Activated T-cell treated with anti-CD3 and anti-CD28 coated beads, Interleukin-2, amount 50 U/mL, for 48 hours (primary cell): ENCODE measurements at places on chromosomes 5 and 9.
A peak's percentile ranks its signal among the peaks of the same experiment; 100 is the strongest.

GRCh38 chr5:58460732-58461286 is 923 bp upstream of the PLK2 start:
- DNase-seq, result peak; percentile 97

- no peak for DNase-seq
Measured at GRCh38 chr9:19770973-19771372, 17.9 kb downstream of the SLC24A2 start.

DNA sequence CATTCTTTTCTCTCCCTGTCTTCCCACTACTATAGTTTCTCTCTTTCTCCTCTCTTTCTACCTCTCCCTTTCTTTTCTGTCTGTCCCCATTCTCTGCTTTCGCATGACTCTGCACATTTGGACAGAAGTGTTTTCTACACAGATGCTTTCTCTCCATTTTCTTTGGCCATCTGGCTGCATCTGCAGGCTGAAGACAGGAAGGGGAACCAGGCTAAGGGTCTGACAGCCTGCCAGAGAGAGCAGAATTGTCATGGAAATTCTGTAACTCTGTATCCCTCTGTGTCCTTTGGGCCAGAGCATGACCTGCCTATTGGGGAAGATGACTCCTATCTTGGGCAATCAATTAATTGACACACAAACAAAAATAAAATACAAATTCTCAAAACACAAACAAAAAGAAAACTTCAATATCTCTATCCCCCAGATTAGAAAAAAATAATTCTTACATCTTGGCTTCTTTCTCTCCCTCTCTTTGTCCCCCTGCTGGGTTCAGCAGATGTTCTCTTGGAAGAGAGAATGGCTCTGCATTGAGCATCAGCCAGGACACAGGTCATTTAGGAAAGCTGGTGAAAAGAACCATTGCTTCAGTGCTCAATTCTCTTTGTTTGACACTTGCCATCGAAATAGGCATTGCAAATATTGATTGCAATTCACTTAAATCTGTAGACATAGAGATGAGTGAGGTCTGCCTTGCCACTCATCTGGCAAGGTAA is 415.9 kb upstream of the KLF4 start:
- no peak for DNase-seq

- no peak for DNase-seq
Measured at GRCh38 chr9:105425816-105426433, 21.9 kb upstream of the FSD1L start.

- DNase-seq, result no peak
Measured at GRCh38 chr9:127950513-127951289, 13.0 kb upstream of the DPM2 start.

DNA sequence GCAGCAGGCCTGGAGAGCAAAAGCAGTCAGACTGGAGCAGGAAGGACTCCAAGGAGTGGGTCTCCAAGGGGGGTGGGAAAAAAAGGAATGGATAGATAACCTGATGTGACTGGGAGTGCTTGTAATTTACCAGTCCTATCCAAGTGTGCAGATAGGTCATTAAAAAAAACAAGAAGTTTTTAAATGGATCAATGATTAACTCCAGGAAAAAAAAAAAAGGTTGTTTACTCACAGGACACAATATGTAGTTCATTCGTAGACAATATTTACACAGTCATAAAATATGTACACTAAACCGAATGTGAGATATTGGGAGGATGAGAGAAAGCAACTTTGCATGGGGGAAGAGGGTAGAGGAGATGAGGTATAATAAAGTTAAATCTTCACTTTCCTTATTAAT is 20.4 kb downstream of the ZBTB5 start:
- DNase-seq, result no peak

DNA sequence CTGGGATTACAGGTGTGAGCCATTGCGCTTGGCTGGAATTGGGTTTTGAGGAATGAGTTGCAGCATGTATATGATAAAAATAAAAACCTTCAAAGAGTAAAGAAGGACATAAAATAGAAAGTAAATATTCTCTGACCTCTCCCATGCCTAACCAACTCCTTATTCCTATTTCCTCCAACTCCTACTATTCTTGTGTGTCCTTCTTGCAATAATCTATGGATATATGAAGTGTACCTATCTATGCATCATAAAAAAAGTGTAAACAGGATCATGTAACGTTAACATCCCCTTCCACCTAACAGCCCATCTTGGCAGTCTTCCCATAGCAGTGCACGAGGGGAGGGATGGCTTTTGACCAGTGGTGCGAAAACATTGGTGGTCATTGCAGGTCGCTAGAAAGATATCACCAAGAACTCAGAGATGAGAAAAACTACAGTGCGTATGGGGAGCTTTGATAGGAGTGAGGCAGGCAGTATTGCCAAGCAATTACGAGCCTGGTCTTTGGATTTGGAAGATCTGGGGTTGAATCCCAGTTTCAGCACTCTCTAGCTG is 69.9 kb downstream of the PPARGC1B start:
- no peak for DNase-seq

DNA sequence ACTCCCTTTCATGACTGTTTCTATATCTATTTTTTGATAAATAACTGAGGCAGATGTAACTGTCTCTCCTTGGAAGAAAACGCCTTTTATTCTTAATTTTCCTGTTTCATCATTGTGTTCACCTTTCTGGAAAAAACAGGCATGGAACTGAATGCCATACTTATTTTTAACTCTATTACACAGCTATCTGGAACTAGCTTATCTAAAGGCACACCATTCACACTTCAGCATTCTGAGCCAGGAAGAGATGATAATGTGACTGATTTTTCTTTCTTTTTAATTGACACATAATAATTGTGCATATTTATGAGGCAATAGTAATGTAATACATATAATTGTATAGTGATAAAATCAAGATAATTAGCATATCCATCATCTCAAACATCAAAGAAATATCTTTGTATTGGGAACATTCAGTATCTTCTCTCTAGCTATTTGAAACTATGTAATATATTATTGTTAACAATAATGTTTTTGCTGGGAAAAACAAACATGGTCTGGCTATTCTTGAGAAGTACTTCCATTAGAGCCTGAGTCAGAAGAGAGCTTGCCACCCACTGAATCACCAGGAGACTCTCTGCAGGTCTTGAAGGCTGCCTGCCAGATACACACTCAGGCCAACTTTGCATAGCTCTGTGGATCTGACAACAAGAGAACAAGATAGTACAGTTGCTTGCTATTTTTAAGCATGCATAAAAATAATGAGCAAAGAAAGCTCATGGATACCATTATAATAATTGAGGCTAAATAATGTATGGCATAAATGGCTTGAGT is 501.0 kb upstream of the EDIL3 start:
- DNase-seq, result no peak

DNA sequence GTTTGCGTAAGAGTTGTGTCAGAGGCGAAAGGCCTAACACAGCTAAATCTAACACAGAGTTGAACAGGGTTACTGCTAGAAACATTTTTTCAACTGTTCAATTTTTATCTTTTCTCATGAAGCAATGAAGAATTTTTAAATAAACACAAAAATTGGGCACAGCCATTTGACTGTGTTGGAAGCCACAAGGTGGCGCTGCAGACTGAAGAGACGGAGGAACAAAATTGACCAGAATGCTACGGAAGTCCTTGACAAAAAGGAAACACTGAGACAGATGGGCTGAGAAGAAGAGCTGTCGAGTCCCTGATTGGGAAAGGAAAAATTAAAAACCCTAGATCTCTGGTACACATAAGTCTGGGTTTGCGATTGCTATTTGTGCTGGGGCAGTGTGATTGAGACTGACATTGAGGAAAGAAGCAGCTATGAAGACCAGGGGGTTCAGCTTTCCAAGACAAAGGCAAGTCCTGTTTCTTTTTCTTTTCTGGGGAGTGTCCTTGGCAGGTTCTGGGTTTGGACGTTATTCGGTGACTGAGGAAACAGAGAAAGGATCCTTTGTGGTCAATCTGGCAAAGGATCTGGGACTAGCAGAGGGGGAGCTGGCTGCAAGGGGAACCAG is at the start of gene PCDHB9:
Gene PCDHB9 (plus strand): TSS at position 265 of the 616 bp plus-strand sequence. CDS start 158 bp downstream, at position 423.
- DNase-seq, result peak; percentile 39

DNA sequence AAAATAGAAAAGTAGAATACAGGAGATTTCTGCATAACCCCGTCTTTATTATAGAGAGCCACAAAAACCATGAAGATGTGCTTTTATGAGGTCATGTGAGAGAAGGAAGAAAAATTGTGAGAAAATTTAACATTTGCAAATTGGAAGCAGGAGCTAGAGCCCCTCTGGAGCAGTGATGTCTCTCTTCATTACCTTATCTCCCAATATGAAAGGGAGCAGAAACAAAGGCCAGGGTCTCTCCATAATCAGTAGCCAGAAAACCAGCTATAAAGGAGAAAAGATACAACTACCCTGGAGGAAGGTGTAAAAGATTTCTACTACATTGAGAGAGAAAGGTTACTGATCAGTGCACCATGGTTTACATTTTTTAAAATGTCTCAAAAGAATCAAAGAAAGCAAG is 53.2 kb upstream of the ITGA1 start:
- no peak for DNase-seq

- DNase-seq, result no peak
Measured at GRCh38 chr5:87650284-87650683, 237.6 kb upstream of the CCNH start.

DNA sequence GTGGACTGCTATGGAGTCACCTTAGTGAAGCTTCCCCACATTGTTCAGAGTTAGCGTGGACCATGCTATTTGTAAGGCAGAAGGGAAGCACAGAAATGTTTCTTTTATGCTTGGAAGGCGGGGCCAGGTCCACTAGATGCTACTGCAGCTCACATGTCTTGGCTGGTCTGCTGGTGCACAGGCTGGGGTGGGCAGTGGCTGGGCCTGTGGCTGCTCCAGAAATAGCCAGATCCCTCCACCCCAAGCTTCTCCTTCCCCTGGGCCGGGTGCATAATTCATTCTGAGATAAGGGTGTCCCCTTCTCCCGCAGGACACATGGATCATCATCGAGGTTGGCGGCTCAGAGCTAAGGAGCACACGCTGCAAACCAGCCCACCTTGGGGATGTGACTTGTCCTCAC is 14.5 kb upstream of the SEMA4D start:
- no peak for DNase-seq

DNA sequence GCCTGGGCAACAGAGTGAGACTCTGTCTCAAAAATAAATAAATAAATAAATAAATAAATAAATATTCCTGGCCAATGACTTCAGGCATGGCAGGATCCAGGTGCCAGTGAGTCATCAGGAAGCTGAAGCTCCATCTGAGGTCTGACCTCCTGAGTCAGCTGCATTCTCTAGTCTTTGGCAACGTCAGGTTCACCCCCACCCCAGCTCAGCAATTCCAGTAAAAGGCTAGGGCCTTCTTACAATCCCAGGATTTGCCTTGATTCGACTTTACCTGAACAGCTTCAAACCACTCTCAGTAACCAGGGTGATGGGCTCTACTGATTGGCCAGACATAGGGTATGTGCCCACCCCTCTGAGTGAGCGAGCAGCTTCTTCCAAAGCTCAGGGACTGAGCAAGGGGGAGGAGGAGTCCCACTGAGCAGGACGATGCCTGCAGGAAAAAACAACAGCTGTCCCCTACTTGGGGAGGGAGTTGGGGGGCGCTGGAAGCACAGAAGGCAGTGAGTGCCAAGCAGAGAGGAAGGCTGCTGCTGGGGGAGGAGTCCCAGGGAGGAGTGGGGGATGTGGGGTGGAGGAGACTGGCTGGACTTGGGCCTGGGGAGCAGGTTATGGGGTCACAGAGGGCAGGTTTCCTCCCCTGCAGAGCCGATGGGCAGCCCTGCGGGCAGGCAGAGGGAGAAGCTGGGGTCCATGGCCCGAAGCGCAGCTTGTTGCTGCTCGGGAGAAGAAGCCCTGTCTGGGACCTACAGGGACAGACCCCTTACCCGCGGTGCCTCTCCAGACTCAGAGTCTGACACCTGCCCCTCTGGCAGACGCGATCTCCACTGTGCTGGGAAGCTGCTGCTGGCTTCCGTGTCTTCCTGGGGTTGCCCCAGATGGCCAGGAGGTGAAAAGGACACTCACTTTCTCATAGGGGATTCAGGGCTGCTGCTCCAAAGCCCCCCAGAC is 25.9 kb upstream of the UNC5A start:
- DNase-seq, result no peak

DNA sequence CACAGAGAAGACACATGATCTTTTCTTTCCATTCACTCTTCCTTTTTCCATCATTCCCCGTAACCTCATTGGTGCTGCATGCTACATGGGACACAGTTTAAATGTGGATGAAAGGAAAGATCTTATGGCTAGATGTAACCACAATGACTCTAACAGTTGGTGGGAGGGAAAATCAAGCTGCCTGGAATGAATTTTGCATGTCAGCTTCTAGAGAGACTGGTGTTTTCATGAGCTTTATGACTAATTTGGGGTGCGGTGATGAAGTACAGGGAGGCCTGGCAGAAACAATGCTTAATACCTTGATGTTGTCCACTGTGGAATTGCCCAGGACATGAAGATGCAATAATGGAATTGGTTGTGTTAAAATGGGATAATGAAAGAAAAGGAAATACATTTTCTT is 55.9 kb upstream of the MYO10 start:
- no peak for DNase-seq

- no peak for DNase-seq
Measured at GRCh38 chr5:135130261-135131215, 96.5 kb upstream of the PITX1 start.

GRCh38 chr9:123063177-123063598 is 29.7 kb downstream of the GPR21 start:
- no peak for DNase-seq

DNA sequence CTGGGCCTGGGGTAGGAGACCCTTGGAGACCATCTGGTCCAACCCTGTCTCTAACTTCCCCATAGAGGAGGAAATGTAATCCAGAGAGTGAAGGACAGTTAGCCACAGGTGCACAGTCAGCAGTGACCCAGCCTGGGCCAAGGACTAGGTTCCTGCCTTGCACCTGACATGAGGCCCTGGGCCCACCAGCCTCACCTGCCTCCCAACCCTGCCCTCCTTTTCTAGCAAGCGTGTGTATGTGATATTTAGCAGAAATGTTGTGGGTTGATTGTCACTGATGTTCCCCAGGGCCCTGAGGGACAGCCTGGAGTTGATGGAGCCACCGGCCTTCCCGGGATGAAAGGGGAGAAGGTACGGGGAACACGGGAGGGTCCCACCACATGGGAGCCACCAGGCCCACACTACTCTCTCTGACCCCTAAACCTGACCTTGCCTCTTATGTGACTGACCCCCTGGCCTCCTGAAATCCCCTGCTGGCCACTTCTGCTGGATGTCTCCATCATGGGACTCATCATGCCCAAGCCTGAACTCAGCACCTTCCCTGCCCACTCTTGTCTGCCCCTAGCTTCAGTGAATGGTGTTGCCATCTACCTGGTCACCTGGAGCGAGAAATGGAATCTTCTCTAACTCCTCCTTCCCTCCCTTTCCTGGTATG is 79.2 kb upstream of the TGFBR1 start:
- DNase-seq, result no peak

DNA sequence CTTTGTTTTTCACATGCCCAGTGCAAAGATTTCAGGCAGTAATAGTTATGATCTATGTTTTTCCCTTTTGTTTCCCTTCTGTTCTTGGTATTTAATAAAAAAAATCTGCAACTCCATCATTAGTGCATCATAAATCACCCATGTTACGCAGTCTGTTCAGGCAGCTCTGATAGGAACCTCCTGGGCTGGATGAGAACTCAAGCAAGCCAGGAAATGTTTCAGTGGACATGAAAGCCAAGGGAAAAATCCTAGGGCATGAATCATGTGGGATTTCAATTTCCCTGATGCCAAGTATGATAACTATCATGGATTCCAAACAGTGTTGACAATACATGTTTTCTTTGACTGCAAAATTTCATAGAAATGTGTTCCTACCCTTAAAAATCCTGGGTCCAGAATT is 119.7 kb upstream of the TARS1 start:
- no peak for DNase-seq

GRCh38 chr9:131731644-131732043 is 8.2 kb downstream of the RAPGEF1 start:
- DNase-seq, result no peak
